ENCODE measurements at places on chromosomes 16 and 17.

- DNase-seq: no peak
These were observed 425.1 kb downstream of the MAF start for GRCh38 chr16:79175286-79176057.

GRCh38 chr17:67773246-67773645 lies 52.1 kb upstream of the BPTF start:
- DNase-seq: no peak

GRCh38 chr16:80896776-80897175 lies 92.4 kb upstream of the CDYL2 start:
- DNase-seq: no peak

GRCh38 chr17:72387969-72388368 lies 267.1 kb downstream of the SOX9 start:
- peak; percentile 54 for DNase-seq

DNA sequence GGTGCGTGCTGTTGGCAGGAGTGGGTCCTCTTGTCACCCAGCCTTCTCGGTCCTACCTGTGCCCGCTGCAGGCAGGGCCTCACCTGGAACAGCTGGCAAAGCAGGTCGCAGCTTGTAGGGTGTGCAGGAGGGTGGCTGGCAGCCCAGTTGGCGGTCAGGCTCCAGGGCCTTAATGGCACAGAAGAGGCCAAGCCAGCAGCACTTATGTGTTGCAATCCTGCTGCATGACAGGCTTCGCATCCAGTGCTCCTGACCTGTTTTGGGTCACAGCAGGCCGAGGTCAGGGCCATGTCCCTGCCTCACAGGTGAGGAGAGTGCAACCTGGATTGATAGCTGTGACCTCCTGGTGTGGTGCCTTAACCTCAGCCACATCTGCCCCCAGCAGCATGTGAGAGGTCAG lies 31.9 kb downstream of the ZC3H18 start:
- DNase-seq: no peak

GRCh38 chr16:81627024-81627423 lies 152.1 kb upstream of the PLCG2 start:
- no peak for DNase-seq

DNA sequence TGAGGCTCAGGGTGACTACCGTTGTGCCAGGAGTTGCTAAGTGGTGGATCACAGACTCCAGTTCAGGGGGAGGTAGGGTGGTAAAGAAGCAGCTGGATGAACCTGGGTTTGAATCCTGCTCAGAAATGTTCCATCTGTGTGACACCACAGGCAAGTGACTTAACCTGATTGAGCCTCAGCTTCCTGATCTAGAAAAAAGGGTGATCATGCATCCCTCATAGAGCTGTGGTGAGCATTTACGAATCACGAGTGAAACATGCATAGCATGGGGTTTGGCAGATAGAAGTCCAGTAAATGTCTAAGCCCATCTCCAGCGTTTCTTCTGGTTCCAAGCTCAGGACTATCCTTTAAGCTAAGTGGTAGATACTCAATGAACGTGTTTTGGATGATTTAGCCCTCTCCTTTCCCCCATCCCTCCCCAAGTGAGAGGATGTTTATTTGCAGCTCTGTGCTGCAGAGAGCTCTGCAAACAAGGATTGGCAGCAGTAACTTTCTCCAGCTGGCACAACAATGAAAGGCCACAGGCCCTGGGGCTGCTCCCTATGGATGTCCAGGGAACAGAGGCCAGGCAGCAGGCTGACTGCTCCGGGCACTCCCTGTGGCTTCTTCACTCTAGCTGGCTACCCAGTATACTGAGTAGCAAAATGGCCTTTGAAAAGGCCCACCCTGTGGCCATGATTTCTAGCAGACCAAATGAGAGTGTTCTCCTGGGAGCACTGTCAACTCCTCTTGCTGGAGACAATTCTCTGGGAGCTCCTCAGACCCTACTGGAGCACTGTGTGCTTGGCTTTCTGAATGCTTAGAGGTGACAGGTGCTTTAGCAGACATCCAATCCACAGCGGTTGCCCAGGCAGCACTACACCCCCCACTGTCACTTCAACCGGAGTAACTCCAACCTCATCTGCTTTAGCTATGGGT lies 21.3 kb downstream of the CA4 start:
- no peak for DNase-seq

GRCh38 chr17:56176091-56176490 lies 22.8 kb downstream of the ANKFN1 start:
- DNase-seq: peak; percentile 71

GRCh38 chr16:51524555-51525373 lies 373.7 kb upstream of the SALL1 start:
- peak; percentile 68 for DNase-seq

DNA sequence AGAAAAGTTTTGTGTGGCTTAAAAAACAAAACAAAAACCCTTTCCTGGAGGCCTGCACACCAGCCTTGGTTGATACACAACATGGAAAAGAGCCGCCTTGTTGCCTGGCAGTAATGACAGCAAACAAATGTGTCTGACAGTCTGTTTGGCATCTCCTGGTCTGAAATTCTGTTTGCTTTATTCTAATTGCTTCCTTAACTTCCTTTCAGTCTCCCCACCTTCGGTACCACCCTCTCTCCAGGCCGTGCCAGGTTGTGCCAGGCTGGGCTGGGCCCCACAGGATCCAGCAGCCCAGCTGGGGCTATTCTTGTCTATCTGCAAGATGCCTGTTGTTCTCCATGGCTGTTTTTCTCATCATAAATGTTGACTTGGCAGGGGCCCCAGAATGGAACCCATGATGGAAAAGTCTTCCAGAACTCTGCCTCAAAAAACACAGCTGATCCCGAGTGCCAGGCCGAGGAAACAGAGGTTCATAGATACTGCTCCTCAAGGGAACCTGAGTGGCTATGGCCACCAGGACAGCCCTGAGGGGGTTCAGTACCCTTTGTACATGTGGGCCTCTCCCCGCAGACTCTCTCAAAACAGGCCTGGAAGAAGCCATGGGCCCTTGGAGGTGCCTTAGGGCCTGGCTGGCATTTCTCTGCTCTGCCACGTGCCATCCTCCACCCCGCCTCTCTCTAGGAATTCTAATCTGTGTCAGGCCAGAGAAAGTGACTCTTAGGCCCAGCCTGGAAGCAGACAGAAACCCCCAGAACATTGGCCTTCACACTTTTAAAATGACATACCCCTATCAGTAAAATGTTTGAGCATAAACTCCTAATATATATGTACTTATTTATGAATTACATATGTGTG lies 50.5 kb downstream of the YPEL2 start:
- DNase-seq: no peak

DNA sequence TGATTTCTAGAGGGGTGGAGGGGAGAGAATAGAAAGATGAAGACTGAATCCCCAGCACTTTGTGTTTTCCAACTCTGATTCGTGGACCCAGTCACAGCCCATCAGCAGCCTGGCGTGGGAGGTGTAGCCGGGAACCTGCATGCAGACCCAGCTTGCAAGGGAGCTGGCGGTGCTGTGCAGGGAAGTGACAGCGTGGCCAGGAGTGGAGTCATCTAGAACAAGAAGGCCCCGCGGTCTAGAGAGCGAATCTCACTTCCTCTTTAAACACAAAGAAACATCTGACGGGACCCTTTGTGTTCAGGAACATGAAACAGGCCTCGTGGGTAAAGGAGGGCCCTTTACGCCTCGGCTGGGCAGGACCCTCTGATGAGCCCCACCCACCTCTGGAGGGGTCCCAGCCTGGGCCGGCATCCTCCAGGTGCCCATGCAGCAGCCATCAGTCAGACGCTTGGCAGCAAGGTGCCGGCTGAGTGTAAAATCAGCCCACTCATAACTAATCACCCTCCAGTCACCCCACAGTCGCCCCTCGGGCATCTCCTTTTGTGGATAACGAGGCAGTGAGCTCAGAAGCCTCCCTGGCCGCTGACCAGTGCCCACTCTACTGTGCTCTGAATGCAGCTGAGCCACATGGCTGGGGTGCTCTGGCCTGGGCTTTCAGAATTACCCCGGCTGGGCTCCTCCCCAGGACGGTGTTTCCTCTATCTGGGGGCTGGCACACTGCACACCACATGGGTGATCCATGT lies 4.4 kb downstream of the SNAI3 start:
- no peak for DNase-seq

DNA sequence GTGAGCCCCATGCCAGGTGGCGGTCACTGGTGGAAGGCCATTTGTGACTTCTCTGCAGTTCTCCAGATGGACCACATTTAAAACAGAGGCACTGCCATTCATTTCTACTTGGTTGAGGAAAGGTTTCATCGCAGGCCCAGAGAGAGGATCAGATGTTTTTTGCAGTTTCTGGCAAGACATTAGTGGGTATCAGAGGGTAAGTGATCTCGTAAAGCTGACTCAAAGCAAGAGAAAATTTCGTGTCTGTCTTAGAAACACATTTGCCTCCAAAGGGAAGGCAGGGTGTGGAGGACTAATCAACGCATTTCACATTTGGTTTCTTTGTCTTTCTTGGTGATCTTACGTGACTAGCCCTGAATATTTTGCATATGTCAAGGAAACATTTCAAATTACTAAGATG lies 81.8 kb downstream of the PRKCB start:
- DNase-seq: no peak

DNA sequence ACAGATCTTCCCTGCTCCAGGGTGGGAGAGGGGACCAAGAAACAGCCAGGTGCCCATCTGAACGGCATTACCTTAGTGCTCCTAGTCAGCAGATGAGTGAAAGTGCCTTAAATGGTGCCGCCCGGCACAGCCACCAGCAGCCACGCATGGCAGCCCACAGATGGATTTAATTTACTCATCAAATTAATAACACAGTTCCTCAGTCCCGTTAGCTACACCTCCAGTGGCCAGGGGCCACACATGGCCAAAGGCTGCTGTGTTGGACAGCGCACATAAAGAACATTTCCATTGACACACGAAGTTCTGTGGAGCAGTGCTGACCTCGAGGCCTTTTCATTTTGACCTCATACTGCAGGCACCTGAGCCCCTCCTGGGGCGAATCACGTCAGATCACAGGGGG lies 166.3 kb downstream of the CMIP start:
- no peak for DNase-seq

DNA sequence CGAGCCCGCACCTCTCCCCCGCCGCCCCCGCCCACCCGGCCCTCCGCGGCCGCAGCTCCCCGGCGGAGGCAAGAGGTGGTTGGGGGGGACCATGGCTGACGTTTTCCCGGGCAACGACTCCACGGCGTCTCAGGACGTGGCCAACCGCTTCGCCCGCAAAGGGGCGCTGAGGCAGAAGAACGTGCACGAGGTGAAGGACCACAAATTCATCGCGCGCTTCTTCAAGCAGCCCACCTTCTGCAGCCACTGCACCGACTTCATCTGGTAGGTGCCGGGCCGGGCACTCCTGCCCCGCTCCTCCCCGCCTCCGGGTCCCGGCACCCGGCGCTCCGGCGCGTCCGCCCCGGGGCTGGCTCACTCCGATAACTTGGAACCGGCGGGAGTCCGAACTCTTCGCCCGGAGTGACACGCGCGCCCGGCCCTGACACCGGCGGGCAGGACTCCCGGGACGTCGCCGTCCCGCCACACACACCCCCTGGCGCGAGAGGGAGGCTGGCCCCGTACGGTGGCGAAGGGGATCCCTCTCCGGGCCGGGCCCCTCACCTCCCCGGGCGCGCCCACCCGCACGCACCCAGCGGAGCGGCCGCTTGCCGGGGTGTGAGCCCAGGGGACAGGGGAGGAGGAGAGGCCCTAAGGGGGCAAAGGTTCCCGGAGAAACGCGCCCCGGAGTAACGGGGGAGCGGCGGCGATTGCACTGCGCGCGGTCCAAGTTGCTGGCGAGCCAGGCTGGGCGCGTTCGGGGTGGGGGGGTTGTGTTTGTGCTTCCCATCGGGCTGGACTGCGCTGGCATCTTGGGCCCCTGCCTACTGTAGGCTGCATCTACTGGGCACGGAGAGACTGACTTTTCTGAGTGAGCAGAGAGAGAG lies 581 bp downstream of the PRKCA start:
- DNase-seq: peak; percentile 73

DNA sequence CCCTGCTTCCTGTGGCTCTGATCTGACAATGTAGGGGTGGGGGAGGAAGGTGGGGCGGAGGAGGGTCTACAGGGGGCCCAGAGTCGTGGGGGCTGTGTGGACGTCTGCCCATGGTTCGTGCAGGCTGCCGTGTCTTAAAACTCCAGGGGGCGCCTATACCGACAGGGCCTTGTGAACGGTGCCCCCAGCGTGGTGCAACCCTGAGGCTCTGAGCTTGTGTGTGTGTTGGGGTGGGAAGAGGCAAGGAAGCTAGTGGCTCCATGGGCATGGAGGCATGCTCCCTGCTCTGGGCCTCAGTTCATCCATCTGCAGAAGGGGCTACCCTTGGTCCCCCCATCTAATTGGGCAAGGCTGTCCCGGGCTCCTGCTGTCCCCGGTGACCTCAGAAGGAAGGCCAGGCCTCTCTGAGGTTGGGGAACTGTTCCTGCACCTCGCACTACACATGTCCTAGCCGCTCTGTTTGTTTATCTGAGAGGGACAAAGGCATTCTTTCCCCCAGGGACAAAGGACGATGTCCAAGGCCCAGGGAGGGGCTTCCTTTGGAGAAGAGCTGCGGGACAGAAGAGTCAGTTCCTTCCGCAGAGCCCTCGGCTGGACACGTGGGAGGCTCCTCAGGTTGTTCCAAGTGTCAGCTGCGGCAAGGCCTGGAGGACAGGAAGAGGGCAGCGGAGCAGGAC lies 13.5 kb downstream of the CA4 start:
- no peak for DNase-seq

Measured in LHCN-M2 (cell line).